ENCODE measurements at places on chromosomes 6 and 20.
A peak's percentile ranks its signal among the peaks of the same experiment; 100 is the strongest.

GRCh38 chr6:142014515-142014914 lies 118.2 kb upstream of the GJE1 start:
- DNase-seq: no peak

DNA sequence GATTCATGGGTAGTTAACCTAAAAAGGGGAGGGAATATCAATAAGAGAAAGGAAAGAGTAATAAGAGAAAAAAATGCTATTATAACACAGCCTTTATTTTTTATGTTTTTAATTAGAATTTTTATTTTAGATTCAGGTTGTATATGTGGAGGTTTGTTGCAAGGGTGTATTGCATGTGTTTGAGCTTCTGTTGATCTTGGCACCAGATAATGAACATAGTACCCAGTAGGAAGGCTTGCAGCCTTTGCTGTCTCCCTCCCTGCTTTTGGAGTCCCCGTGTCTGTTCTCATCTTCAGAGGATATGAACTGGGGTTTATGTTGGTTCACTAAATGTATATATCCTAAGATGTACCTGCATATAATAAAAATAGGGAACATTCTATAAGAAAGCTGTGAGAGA lies 250.0 kb downstream of the UST start:
- no peak for DNase-seq

DNA sequence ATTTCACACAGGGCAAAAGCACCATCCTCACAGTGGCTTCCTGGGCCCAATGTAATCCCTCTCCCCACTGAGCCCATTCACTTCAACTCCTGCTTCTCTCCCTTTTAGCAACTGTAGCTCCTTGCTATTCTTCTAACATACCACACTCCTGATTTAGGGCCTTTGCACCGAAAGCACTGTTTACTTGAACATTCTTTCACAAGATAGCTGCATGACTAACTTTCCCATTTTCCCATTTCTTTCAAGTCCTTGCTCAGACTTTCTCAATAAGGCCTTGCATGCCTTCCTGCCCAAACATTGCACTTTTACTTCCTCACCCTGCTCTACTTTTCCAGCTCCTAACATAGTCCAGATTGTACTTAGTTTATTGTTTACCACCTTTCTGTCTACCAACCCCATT lies 73.0 kb downstream of the SHPRH start:
- no peak for DNase-seq

DNA sequence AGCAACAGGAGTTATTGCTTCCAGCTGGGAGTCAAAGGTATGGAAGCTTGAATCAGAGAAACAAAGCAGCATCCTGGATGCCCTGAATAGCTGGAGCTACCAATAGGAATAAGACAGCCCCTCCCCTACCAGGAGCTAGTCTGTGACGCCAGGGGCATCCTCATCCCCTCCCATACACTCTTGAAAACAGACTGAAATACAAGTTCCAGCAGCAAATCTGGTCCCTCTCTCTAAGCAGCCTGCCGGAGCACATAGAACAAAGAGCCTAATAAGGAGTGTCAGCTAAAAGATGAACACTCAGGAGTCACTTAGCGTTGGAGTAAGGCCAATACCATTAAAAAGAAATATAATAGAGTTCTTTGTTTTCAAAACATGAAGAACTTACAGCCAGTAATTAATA lies 25.6 kb downstream of the FILIP1 start:
- no peak for DNase-seq

- DNase-seq: no peak
Observed at GRCh38 chr20:32763202-32764004, 1.2 kb downstream of the DNMT3B start.

DNA sequence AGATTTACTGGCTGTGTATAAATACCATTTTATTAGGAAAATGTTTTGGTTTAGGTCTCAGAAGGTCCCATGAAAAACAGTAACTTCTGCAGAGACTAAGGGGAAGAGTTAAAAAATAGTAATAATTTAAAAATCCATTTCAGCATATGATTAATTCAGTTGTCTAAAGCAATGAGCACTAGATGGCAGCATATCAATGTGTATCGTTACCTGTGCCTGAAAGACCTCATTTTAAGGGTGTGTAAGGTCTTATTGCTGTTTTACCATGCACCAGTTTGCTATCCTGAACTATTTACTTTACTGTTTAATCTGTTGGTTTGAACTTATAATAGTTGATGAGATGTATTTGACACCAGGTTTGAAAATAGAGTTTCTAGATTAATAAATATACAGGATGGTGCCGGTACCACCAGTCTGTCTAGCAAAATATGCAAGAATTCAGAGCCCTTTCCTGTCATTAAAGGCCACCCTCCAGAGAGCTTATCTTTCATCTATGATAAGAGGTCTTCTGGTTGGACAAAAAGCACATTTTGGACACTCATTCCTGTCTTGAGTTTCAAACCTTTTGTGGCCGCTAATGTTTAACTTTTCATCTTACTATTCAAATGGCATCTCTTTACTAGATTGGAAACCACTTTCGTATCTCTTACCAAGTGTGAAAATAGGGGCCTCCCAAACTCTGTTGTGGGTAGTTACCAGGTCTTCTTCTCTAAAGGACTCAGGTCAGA lies 8.9 kb upstream of the AHI1 start:
- peak; percentile 35 for DNase-seq

GRCh38 chr6:35417979-35418661 lies 34.0 kb upstream of the FANCE start:
- no peak for DNase-seq

DNA sequence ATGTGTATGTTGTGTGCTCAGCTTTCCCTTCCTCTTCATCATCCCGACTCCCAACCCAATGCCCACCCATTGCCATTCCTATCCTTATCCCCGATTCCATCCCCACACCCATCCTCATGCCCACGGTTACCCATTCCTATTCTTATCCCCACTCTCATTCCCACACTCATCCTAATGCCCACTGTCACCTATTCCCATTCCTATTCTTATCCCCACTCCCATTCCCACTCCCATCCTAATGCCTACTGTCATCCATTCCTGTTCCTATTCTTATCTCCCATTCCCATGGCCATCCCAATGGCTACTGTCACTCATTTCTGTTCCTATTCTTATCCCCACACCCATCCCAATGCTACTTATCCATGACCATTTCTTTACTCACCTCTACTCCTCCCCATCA lies 254.1 kb downstream of the DHX35 start:
- no peak for DNase-seq

- peak; percentile 54 for DNase-seq
Observed at GRCh38 chr20:62066339-62066982, 780 bp upstream of the TAF4 start.

DNA sequence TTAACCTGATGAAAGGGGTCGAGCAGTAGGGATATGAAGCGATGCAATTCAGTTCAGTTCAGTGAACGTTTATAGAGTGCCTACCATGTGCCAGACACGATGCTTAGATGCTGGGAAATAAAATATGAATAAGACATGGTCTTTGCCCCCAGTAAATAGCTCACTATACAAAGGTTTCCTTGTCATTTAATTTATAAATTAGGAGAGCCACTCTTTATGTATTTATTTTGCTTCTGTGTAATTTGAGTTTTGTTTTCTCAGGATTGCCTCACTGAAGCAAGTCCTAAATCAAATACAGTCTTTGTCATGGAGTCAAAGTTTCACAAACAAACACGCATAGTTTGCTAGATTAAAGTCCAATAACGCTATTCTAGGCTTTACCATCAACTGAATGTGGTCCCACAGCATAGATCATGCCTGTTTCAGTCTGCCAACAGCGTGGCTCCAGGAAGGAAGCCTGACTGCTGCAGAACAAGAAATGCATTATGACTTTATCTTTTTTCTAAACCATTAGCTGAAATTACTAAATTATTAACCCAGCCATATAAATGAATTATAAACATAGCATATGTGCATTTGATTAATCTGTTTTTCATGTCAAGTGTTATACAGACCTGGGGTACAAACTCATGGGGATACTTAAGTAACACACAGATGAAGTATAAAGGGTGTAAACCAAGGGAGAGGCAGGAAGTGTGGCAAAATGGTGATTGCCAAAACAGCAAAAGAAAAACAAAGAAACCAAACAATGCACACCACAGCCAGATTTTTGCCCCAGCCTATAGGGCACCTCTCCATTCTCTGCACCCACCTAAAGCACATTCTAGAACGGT lies 29.8 kb upstream of the CCN2 start:
- no peak for DNase-seq

DNA sequence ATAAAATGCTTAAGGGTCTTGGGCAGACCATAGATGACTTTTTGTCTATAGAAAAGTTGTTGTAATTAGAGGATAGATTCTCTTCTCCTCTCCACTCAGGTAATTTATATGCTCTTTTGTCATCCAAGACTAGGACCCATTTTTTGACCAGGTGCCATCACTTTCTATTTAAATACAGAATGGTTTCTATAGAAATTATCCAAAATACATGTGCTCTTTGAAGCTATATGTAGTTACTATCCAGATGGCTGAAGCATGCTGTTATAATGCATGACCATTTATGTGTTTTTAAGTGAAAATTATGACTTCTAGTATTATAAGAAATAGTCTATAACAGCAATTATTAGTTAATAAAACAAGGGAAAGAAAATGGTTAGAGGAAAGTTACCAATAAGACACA lies 3.0 kb upstream of the MLIP start:
- no peak for DNase-seq

GRCh38 chr6:136491251-136491650 lies 59.0 kb downstream of the MAP7 start:
- DNase-seq: no peak

GRCh38 chr6:21371676-21372171 lies 221.8 kb upstream of the SOX4 start:
- DNase-seq: no peak

- no peak for DNase-seq
Observed at GRCh38 chr6:31775184-31775583, 1.9 kb downstream of the VWA7 start.

- DNase-seq: no peak
Observed at GRCh38 chr6:47360388-47360787, 50.7 kb upstream of the TNFRSF21 start.

DNA sequence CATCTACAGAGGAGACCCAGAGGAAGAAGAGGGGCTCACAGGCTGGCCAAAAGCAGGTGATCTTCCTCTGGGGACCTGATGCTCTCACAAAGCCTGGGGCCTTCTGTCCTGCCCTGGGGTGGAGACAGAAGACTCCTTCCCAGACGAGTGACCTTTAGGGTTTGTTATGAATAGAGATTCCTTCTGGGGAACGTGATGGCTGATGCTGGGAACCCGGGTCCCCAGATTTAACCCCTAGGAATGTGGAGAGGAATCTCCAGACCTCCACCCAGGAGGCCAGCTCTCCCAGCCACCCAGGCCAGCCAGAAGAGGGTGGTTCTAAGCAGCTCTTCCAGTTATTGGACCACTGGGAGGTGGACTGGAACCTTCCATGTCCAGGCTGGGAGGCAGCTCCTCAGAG lies 16.8 kb upstream of the CCN5 start:
- no peak for DNase-seq

DNA sequence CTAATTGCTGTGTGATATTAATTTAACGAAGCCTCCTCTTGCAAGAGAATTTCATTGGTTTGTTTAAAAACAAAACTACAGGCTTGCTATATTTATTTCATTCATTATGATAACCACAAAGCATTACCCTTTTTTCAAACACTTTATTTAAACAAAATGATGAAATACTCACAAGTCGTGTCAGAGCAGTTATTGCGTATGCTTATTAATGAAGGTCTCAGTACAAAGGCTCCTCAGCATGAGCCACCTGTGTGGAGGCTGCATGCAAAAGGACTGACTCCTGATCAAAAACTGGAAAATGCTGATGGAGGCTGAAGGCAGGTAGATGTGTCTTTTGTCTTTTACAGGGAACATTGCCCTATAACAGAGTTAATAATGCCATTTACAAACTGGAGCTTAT lies 130.5 kb downstream of the CRYBG1 start:
- DNase-seq: no peak

DNA sequence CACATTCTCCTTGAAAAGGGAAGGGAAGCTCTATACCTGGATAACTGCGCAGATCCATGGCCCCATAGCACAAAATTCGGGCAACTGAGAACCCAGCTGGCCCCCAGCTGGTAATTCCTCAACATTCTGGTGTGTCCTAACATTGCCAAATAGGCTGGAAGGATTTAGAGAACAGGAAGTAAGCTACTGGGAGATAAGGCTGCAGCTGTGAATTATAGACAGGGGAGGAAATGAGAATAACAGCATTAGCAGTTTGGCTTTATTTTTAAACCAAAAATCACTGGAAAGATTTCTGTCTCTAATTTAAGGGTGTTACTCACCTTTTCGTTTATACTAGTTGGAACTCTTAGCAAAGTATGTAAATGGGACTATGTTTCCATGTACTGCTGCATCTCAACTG lies 97.2 kb downstream of the TULP4 start:
- DNase-seq: no peak

GRCh38 chr6:55528624-55529023 lies 50.4 kb downstream of the HMGCLL1 start:
- no peak for DNase-seq

DNA sequence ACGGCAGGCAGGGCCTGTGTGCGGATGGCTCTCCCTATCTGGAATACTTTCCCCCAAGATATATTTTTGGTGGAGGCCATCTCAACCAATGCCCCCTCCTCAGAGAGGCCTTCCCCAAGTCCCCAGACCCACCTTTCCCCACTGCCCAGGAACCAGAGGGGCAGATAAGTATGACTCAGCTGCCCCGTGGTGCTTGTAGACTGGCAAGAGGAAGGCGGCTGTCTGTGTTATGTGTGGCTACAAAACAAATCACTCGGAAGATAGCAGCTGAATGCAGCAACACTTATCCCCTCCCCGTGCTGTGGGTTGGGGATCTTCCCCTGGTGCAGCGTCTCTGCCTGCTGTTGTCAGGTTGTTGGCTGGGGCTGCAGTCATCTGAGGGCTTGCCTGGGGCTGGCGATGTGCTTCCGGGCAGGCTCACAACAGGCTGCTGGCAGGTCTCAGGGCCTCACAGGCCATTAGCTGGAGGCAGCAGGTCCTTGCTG lies 7.1 kb downstream of the NPEPL1 start:
- no peak for DNase-seq

DNA sequence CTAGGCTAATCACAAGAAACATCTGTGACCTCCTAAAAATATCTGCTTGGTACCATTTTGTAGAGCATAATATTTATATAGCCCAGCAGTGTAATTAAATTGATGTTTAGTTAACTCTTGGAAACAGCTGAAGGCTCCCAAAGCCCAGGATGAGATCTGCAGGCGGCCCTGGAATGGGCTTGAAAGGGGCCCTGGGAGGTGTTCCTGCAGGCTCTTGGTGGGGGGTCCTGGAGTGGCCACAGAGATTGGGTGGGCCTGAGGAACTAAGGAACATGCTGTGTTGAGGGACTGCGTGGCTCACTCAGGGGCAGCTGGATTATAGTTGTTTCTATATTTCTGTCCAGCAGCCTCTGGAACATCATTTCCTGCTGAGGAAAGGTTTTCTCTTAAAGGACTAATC lies 9.2 kb downstream of the SCP2D1 start:
- no peak for DNase-seq

DNA sequence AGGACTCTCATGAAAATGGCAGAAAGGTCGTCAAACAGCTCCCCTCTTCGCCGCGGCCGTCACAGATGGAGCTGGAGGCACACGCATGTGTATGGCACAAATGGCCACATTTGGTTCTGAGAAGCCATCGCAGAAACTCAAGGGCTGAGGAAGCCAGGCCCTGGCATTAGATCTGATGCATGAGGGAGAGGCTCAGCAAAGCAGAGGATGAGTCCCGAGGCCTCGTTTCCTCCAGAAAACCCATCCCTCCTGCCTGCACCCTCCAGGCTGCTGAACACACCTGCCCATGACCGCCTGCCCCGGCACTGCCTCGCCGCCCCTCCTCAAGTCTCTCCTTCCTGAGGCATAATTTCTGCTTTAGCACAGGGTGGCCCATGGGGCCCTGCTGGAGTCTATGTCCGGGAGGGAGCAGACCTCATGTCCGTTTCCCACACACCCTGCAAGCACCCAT lies 240.3 kb downstream of the DLL1 start:
- DNase-seq: no peak

- DNase-seq: no peak
Observed at GRCh38 chr6:53043581-53043980, 21.6 kb upstream of the FBXO9 start.
